ENCODE measurements at places on chromosomes 11 and 22. TPM values are rescaled to one million over a fixed set of nuclear protein-coding genes. Genes with fewer than 3 reads are reported as not detected.
A peak's percentile ranks its signal among the peaks of the same experiment; 100 is the strongest.

The CHRM4 gene
- polyA plus RNA-seq, result 5.8 TPM

GRCh38 chr22:35554297-35554845 lies 13.7 kb downstream of the RASD2 start:
- no peak overlapping the region for H3K27ac ChIP-seq
- H3K36me3 ChIP-seq, result no peaks in the 10 kb centered on the region
- no peak overlapping the region for H3K4me3 ChIP-seq
- no peaks in the 10 kb centered on the region for H3K4me1 ChIP-seq
- no peak for DNase-seq

- no peak overlapping the region for H3K27ac ChIP-seq
- H3K36me3 ChIP-seq, result no peaks in the 10 kb centered on the region
- no peaks in the 10 kb centered on the region for H3K27me3 ChIP-seq
Measured at GRCh38 chr11:17443000-17443399, 33.6 kb downstream of the ABCC8 start.

DNA sequence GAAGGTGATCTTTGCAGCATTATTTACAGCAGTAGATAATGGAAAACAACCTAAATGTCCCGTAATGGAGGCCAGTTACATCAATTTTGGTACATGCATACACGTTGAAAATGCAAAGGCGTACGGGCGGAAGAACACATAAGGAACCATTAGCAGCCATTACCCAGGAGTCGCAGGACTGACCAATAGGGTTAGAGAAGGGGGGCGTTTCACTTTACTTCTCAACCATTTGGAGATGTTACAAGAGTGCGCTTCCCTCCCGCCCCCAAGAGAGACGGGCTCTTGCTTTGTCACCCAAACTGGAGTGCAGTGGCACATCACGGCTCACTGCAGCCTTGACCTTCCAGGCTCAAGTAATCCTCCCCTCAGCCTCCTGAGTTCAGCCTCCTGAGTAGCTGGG lies 52.8 kb upstream of the SLC35C1 start:
- H3K4me1 ChIP-seq, result no peaks in the 10 kb centered on the region
- DNase-seq, result no peak
- no peak overlapping the region for H3K27ac ChIP-seq

- no peak overlapping the region for H3K4me3 ChIP-seq
- H3K4me1 ChIP-seq, result no peaks in the 10 kb centered on the region
- no peak for DNase-seq
- no peaks in the 10 kb centered on the region for H3K36me3 ChIP-seq
Measured at GRCh38 chr22:31350410-31350863, 4.3 kb upstream of the PATZ1 start.

GRCh38 chr11:124863137-124863825 lies 2.0 kb upstream of the ROBO3 start:
- no peaks in the 10 kb centered on the region for H3K36me3 ChIP-seq
- H3K4me1 ChIP-seq, result peaks cover 15% of the 10 kb centered on the region
- H3K27me3 ChIP-seq, result peaks cover 85% of the 10 kb centered on the region
- H3K27ac ChIP-seq, result no peak overlapping the region
- H3K4me3 ChIP-seq, result no peak overlapping the region
- DNase-seq, result peak; percentile 17

- no peak overlapping the region for H3K27ac ChIP-seq
- H3K36me3 ChIP-seq, result no peaks in the 10 kb centered on the region
- no peaks in the 10 kb centered on the region for H3K4me1 ChIP-seq
Measured at GRCh38 chr11:118939953-118940598, 14.3 kb upstream of the BCL9L start.

- no peaks in the 10 kb centered on the region for H3K36me3 ChIP-seq
- no peak overlapping the region for H3K4me3 ChIP-seq
- no peaks in the 10 kb centered on the region for H3K4me1 ChIP-seq
- no peak overlapping the region for H3K27ac ChIP-seq
Measured at GRCh38 chr22:23156286-23156685, 11.0 kb downstream of the RAB36 start.

All from small intestine (tissue), 16 donors.